NCI-H1930 (cell line): ENCODE measurements at places on chromosomes 11 and 22.

- no peak for DNase-seq
These were observed 6.9 kb downstream of the DHCR7 start for GRCh38 chr11:71441251-71441650.

- DNase-seq: no peak
These were observed 18.0 kb upstream of the DRD2 start for GRCh38 chr11:113493206-113493605.

- no peak for DNase-seq
These were observed 163.3 kb downstream of the CASP12 start for GRCh38 chr11:104734998-104735397.

DNA sequence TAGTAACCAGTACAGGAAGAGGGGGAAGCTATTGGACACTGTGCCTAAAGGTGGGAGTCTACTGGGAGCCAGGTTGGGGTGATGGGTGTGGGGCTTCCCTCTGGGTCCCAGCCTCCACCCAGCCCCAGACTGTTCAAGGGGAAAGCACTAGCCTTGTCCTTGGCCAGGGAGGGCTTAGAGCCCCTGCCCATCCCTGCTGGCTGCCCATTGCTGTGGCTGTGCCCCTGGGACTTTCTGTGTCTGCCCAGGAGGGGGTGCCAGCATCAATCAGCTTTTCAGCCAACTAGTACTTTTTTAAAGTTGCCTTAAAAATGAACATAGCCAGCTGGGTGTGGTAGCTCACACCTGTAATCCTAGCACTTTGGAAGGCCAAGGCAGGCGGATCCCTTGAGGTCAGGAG lies 19.9 kb downstream of the INCENP start:
- DNase-seq: no peak

DNA sequence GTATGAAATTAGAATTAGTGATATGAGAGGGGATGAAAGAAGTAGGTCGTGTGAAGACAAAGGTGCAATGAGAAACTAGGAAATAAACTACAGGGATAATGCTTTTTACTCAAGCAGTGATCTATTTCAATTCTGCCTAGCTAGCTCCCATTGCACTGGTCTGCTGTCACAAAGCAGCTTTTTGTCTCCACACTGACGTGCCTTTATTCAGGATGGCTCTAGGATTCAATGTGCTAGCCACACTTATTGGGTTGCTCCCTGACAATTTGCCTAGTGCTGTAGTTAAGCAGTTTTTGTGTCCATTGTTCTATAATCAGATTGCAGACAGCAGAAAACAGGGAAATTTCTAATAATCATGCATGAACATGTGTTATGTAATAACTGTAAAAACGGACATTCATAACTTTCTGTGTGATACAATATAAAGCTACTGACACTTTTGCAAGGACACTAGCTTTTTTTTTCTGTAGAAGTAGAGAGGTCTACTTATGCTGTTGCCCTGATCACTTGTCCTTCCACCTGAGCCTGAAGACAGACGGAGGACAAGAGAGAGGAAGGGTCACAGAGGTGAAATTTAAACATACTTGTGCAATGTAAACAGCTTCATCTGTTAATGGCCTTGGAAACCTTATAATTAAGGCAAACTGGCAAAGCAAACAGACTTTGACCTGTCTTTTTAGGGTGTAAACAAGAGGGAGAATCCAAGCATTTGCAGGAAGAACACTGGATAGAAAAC lies 269.6 kb downstream of the LRRC4C start:
- no peak for DNase-seq

- no peak for DNase-seq
These were observed 577.4 kb upstream of the LUZP2 start for GRCh38 chr11:23919455-23919854.

GRCh38 chr22:24952837-24953383 lies 394 bp downstream of the KIAA1671 start:
- no peak for DNase-seq

- DNase-seq: no peak
These were observed 64.5 kb downstream of the TP53I11 start for GRCh38 chr11:44885919-44886789.

GRCh38 chr11:102680945-102681344 lies 24.6 kb downstream of the MMP27 start:
- no peak for DNase-seq

DNA sequence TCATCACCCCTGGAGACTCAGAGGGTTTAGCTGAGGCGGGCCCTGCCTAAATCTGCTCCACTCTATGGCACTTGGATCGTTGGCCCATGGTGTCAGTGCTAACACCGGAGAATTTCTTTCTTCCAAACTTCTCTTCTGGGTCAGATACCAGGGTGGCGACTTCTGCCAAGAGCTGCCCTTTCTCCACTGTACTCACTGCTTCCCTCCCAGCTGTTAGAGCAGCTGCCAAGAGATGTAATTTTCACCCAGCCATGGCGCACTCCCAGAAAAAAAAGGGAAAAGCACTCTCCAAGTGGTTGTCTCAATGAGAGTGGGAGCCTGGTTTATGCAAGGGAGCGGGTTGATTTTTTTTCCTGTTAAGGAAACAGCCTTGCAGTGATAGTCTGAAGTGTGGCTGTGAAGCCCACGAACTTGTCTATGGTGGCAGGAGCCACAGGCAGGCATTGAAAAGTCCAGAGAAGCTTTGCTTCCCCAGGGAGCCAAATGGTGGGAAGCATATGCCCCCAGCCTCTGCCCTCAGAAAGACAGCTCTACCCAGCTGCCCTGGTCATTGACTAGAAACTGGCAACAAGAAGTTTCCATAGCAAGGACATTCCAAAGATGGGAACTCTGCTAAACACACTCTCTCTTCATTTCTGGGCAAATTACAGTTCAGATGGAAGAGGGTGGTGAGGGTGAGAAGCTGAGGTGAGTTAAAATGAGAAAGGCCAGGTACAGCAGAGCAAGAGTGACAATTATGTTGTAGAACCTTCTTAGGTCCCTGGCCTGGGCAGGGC lies 10.7 kb downstream of the PCSK7 start:
- no peak for DNase-seq

DNA sequence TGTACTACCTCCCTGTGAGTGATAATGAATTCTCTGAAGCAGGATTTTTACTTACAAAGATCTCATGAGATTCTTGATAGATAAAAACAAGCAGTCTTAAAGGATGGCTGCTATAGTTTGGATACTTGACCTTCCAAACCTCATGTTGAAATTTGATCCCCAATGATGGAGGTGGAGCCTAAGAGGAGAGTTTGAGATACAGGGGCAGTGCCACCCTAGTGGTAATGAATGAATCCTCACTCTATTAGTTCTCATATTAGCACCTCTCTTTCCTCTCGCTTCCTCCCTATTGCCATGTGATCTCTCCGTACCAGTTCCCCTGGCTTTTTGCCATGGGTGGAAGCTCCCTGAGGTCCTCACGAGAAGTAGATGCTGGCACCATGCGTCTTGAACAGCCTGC lies 37.9 kb upstream of the OR8B8 start:
- DNase-seq: no peak

DNA sequence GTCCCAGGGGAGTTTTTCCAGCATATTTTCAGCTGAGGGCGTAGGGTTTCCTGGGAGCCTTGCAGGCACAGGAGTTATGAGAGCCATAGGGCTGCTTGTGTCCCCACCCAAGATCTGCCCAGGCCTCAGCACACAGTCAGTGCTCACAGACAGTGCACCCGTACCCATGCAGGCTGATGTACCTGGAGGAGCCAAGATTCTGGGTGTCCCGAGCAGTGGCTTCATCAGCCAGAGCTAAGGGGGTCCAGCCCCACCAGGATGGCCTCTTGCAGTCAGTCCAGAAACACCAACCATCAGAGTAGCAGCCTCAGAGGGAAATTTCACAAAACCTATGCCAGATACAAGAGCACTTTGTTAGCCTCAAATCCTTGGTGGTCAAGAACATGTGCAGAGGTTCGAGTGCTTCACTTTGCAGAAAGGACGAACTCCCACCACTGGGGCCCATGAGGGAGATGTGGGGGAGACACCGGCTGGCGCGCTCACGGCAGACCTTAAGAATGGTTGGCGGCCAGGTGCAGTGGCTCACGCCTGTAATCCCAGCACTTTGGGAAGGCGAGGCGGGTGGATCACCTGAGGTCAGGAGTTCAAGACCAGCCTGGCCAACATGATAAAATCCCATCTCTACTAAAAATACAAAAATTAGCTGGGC lies 43.8 kb upstream of the RTL6 start:
- DNase-seq: no peak

- peak; percentile 29 for DNase-seq
These were observed 679.9 kb upstream of the CCDC179 start for GRCh38 chr11:23540101-23540561.

GRCh38 chr11:118081241-118081958 lies 4.5 kb downstream of the TMPRSS4 start:
- no peak for DNase-seq

DNA sequence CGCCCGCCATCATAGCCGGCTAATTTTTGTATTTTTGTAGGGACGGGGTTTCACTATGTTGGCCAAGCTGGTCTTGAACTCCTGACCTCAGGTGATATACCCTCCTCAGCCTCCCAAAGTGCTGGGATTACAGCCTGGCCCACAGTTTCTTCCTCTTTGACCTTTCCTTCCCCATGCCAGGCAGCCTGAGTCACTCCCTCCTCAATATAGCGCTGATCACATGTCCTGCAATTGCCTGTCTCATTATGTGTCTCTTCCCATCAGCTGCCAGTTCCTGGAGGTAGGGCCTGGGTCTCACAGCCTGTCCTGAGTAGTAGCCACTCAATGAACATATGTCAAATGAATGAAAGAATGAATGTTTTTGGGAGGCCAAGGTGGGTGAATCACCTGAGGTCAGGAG lies 43.0 kb upstream of the CCDC134 start:
- DNase-seq: no peak

DNA sequence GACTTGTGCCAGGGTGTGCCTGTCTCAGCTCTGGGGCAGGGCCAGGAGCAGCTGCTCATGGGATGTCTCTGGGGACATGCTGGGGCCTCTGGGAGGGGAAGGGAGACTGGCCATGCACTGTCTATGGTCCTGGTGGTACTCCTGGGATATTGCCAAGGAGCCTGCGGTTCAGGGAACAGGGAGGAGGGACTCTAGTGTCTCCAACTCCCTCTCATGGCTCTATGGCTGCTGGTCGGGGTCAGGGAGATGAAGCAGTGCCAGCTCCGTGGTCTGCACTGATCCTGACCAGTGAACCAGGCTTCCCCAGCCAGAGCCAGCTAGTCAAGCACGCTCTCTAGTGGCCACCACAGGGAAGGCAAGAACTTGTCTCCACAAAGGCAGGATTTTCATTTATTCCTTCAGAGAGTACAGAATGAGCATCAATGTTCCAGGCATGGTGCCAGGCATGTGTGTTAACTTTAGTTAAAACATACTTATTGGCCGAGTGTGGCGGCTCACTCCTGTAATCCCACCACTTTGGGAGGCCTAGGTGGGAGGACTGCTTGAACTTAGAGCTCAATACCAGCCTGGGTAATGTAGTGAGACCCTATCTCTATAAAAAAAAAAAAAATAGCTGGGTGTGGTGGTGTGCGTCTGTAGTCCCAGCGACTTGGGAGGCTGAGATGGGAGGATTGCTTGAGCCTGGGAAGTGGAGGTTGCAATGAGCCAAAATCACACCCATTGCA lies 2.5 kb upstream of the BEST1 start:
- DNase-seq: peak; percentile 44

- DNase-seq: no peak
These were observed 13.6 kb downstream of the CCKBR start for GRCh38 chr11:6273188-6273587.

GRCh38 chr11:26700574-26701235 lies 21.2 kb downstream of the SLC5A12 start:
- no peak for DNase-seq

DNA sequence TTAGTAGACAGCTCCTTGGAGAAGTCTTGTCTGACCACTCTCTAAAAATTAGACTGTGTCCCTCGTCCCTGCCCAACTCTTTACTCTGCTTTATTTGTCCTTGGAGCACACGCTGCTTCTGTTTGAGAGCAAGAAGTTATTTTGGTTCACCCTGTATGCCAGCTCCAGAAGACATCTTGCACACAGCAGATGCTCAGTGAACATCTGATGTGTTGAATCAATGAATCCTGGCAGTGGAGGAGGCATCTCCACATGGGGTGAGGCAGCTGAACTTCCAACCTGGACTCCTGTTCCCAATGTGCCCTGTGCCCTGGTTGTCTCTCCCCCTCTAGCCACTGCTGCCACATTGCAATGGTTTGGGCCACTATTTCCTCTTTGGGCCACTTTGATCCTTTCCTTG lies 213.6 kb downstream of the CEP164 start:
- no peak for DNase-seq

GRCh38 chr11:5992604-5993251 lies 5.9 kb upstream of the OR52L1 start:
- DNase-seq: no peak

- no peak for DNase-seq
These were observed 30.5 kb downstream of the CD82 start for GRCh38 chr11:44595964-44596381.

DNA sequence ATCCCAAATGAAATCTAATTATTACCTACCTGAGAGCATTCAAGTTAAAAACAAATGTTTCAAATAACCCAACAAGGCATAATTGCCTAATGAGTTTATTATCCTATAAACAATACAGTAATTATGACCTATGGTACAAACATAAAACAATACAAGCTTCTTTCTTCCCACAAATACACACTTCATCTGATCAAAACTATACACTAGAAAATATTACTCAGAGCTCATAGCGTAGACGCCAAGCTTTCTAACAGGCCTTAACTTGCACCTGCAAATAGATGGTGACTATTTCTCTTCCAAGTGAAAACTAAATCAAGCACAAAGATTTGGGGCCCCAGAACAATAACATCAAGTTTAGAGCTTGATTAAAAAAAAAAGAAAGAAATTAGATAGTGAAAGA lies 78.1 kb downstream of the SOX6 start:
- no peak for DNase-seq
